Stimulated activated CD4-positive, alpha-beta T cell treated with anti-CD3 and anti-CD28 coated beads, Interleukin-15, amount 100 ng/mL, for 48 hours (primary cell): ENCODE measurements at places on chromosomes 5 and 9.

DNA sequence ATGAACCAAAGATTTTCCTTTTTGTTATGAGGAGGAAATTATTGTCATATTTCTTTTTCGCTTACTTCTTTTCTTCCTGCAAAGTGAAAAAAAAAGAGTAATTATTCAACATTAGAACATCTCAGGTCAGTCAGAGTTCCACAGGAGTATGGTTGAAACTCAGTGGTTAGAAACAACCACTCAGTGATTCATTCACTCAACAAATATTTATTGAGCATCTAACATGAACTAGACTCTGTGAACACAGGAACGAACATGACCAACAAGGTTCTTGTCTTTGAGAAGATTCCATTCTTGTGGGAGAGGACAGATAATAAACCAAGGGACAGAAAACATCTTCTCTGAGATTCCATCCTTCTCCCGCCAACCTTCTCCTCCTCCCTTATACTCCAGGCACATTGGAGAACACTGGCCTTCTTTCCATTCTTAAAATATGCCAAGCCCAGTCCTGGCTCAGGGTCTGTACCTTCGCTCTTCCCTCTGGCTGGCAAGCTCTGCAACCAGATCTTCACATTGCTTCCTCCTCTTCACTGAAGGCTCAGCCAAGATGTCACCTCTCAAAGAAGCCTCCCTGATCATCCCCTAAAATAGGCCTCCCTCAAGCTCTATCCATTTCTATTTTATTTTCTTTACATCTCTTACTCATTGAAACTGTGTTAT, 6.8 kb upstream of the GRAMD2B start:
- no peak for DNase-seq

DNA sequence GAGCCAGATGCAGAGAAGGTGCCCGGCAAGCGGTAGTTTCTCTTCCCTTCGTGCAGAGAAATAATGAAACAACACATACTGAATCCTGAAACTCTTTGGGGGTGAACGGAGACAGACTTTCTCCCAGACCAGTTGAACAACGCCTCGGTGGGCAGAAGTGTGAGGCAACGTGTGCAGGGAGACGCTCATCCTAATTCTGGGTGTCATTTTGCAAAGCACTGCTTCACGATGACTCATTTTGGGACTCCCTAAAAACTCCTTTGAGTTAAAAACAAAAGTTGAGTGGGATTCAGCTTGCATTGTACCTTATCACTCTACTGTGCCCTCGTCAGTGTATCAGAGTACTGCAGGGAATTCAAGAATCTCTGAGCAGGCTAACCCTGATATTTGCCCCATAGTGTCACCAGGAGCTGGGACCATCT, 3.5 kb upstream of the NEK6 start:
- peak; percentile 43 for DNase-seq

DNA sequence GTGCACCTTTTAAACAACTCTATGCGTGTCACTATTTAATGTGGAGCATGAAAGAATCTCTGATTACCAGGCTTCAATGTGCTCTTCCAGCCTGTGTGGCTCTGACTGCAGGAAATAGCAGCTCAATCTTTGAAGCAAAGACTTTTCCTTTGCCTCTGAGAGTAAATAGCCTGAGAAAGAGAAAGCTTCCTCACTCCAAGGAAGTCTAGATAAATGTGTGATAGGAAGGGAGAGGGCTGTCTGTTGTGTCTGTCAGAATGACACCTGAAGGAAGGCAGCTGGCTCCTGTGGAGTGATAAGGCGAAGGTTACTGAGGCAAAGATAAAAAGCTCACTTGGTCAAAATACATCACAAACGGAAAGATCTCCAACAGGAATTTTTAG, 205.3 kb upstream of the HAPLN1 start:
- DNase-seq: no peak

GRCh38 chr9:132538071-132538470, 44.3 kb upstream of the BARHL1 start:
- DNase-seq: no peak

GRCh38 chr5:154999865-155000264, 13.7 kb upstream of the KIF4B start:
- no peak for DNase-seq

DNA sequence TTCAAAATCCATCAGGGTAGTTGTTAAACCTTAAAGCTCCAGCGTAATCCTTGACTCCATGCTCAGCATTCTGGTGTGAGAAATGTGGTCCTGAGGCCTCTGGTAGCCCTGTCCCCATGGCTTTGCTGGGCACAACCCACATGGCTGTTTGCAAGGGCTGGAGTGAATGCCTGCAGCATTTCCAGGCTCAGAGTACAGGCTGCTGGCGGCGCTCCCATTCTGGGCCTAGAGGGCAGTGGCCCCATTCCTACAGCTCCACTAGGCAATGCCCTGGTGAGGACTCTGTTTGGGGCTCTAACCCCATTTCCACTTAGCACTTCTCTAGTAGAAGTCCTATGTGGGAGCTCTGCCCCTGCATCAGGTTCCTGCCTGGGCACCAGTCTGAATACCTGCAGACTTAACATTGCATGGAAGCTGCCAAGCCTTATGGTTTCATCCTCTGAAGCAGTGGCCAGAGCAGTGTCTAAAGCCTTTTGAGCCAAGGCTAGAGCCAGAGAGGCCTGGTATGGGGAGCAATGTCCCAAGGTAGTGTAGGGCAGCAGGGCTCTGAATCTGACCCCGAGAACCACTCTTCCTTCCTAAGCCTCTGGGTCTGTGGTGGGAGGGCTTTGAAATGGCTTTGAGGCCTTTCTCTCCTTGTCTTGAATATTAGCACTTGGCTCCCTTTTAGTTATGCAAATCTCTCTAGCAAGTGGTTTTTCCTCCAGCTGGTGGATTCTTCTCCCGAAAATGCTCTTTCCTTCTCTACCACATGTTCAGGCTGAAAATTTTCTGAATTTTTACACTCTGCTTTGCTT, 5.8 kb upstream of the ALDH1A1 start:
- no peak for DNase-seq

DNA sequence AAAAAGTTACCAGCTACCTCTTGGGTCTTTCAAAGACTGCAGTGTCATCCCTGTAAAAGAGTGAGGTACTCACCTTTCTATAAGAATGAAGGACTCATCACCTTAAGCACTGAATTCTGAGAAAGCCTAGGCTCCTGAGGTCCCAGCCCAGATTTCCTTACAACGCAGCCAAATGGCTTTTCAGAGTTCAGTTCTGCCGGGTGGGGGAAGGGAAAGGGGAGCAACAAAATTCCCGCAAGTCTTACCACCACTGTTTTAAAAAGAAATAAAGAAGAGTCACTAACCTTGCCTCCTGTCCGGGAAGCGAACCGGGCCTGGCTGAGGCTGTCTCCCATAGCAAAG, 373 bp downstream of the ADAMTS12 start:
- no peak for DNase-seq

DNA sequence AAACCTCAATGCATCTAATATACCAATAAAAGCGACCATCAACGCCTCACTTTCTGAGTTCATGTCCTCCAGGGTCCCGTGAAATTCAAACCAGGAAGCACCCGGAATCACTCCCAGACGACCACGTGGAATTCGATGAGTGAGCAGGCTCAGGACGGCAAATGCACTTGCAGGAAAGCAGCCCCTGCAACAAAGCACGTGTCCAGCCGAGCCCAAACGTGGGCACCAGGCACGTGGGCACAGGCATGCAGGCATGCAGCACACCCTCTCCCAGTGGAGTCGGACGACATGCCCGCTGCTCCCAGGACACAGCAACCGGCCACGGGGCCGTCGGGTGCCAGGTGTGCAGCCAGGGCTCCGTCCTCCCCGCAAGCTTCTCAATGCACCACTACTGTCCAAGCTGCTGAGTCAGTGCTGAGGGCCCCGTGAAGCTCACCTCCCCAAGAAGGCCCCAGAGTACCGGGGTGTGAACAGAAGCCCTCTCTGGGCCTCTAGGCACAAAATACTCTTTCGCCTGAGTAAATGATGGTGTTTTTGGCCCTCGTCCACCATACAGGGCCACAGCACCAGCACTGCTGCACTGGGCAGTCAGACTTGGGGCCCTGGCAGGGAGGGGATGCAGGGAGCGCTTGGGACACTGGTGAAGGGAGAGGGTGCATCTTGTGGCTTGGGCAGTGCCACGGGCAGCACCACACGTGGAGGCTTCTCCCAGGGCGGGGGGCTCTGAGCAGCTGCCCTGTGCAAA, 87.6 kb downstream of the VAV2 start:
- DNase-seq: no peak

- DNase-seq: no peak
These were observed 93.7 kb downstream of the PDE4D start for GRCh38 chr5:59799668-59800346.

GRCh38 chr5:179253730-179254129, 91.5 kb downstream of the ADAMTS2 start:
- no peak for DNase-seq

DNA sequence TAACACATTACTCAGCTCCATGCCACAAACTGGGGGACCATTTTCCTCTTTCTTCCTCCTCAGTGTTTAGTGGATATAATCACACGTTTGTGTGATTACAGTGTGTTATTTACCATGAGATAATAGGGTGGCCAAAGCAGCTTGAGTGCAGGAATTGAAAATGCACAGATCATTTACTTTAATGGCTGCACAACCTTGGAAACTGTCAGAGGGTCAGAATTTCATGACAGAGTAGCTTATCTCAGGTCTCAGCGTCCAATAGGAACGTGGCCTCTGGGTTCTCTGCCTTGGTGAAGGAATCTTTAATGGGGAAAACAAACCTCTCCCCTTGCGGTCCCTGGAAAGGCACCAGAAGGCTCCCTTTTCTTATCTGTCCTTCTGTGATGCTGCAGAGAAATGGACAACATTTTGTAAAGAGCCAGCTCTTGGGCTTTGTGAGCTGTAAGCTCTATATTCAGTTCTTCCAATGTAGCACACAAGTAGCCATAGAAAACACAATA, 87.4 kb upstream of the CD180 start:
- no peak for DNase-seq

DNA sequence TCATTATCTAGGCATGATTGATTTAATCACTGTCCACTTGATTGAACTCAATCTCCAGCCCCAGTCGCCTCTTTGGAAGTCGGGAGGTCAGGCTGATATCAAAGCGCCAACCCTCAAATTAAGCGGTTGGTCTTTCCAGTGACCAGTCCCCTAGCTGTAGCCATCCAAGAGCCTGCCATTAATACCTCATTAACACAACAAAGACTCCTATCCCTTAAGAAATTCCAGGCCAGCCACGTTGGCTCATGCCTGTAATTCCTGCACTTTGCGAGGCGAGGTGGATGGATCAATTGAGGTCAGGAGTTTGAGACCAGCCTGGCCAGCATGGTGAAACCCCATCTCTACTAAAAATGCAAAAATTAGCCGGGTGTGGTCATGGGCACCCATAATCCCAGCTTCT, 27.4 kb upstream of the GCNT1 start:
- no peak for DNase-seq

- no peak for DNase-seq
These were observed 82.0 kb downstream of the ADGRV1 start for GRCh38 chr5:90640484-90641059.

- DNase-seq: no peak
These were observed 45.2 kb downstream of the RNF180 start for GRCh38 chr5:64210866-64211265.

GRCh38 chr5:16855898-16856297, 80.2 kb downstream of the MYO10 start:
- DNase-seq: no peak

DNA sequence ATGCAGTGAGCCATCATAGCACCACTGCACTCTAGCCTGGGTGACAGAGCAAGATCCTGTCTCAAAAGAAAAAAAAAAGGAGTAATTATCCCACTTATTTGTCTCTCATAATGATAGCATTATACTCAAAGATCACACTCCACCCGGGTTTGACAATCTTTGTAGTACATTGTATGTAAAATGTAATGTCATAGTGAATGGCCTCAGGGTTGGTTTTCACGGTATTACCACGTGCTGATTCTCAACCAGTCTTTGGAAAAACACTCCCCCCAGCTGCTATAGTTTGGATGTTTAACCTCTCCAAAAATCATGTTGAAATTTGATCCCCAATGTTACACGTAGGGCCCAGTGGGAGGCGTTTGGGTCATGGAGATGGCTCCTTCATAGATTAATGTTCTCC, 402.4 kb upstream of the GRAMD2B start:
- DNase-seq: no peak

DNA sequence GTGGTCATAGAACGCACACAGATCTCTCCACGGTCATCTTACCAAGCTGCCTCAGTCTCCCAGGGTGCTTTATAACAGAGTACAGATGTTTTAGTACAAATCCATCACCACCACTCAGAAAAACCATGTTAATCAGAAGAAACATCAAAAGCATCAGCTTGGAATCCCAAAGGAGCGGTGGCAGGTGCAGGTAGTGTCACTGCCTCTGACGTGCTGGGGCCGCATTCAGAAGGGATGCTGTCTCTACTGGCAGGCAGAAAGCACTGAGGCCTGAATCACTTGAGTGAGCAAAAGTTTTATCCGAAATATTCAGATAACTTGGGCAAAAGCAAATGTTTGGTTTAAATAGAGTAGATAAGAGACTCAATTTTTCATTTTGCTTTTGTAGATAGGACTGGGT, 448.4 kb upstream of the ZNF608 start:
- DNase-seq: no peak

GRCh38 chr5:15124871-15125568, 253.4 kb upstream of the ANKH start:
- no peak for DNase-seq

- DNase-seq: no peak
These were observed 105.2 kb downstream of the FRMD3 start for GRCh38 chr9:83432877-83433550.

GRCh38 chr5:7849681-7850394, 1.1 kb downstream of the CFAP90 start:
- DNase-seq: no peak

DNA sequence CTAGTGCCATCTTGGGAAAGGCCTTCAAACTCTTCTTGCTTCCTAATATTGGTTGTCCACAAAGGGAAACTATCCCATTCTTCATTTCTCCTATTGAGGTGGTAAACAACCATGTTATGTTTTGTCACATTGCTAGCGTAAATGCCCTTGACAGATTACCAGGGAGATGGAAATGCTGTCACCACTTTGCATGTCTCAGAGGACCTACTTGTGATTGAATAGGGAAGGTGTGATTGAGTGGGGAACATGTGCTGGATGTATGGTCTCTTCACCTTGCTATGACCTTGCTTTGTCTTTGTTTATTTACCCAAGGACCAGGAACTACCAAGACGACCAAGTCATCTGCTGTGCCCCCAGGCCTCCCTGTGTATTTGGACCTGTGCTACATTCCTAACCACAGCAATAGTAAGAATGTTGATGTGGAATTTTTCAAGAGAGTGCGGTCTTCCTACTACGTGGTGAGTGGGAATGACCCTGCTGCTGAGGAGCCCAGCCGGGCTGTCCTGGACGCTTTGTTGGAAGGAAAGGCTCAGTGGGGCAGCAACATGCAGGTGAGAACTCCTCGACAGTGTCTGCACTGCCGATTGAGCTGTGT, 96.1 kb downstream of the MAP1B start:
- no peak for DNase-seq

GRCh38 chr5:79794347-79794746, 104.7 kb downstream of the CMYA5 start:
- DNase-seq: no peak
